ENCODE measurements at places on chromosomes 5 and 9.

DNA sequence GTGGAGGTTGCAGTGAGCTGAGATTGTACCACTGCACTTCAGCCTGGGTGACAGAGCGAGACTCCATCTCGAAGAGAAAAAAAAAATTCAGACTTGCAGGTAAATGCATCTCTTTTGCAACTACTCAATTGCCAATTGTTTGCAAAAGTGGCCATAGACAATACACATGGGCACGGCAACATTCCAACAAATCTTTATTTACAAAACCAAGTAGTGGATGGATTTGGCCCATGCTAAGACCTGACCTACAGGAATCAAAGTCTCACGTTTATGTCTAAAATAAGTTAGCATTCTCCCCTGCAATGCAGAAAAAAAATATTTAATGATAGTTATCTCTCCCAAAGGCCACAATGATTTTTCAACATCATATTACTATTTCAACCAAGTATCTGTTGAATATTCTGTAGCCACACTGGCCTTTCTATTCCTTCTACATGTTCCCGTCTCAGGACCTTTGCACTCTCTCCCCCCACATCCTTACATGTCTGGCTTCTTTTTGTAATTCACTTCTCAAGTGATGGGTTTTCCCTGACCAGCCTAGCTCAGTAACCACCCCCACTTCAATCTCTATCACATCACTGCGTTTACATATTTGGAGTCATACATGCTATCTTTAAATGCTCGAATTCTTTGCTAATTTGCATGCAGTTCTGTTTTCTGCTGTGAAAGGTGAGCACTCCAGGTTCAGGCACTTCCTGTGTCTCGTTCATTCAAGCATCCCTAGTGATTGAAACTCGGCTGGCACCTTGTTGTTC, 54.2 kb downstream of the FNBP1 start:
- no peak for DNase-seq

- DNase-seq, result peak; percentile 34
Measured at GRCh38 chr9:109244179-109245132, 76.4 kb downstream of the EPB41L4B start.

DNA sequence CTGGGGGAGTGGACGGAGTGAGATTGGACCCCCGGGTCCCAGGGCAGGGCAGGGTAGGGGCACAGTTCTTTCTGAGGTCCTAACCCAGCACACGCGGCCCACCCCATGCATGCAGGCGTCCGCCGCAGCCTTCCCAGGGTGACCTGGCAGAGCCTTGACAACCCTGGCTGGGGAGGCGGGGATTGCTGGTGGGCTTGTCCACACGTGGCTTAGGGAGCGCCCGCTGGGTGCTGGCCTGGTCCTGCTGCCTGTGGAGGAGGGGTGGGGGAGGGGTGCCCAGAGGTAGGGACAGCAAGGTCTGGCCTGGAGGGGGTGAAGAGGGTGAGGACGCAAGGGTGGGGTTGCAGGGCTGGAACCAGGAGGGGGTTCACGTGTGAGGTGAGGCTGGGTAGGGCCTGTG, 6.0 kb downstream of the RXRA start:
- no peak for DNase-seq

DNA sequence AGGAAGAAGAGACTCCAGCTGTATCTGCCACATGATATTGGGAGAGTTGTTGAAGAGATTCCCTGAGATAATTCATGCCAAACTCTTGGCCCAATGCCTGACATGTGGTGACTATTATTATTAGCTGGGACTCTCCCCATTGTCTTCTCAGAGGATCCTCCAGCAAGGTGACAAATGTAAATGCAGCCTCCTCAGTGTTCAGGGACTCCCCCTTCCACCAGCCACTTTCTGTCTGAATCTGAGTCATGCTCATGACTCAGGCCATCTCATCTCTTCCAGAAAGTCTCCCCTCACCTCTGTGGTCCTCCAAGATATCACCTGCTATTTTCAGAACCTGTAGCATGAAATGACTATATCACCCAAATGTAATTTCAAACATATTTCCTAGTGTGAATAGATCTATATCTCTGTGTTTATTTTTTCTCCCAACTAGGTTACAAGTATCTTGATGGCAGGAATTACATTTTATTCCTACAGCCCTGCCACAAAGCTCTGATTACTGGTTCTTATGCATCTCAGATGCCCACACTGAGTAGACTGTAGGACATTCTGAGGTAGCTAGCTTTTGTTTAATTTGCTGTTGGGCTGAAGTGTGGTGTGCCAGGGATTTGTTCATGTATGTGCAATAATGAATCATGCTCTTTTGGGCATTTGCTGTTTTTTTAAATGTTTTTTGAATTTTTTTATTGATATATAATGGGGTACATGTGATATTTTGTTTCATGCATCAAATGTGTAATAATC, 126.6 kb upstream of the IL12B start:
- no peak for DNase-seq

- DNase-seq, result no peak
Measured at GRCh38 chr5:152824316-152824715, 419.2 kb upstream of the NMUR2 start.

DNA sequence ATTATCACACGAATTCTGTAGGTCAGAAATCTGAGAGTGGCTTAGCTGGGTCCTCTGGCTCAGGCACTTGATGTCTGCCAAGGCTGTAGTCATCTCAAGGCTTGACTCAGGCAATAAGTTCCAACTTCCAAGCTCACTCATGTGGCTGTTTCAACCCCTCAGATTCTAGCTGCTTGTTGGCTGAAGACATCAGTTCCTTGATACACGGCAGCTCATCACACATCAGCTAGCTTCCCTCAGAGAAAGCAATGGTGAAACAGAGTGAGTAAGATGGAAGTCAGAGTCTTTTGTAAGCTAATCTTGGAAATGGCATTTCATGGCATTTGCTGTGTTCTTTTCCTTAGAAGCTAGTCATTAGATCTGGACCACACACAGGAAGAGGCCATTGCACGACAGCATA, 204.2 kb upstream of the PTGER4 start:
- DNase-seq, result no peak

DNA sequence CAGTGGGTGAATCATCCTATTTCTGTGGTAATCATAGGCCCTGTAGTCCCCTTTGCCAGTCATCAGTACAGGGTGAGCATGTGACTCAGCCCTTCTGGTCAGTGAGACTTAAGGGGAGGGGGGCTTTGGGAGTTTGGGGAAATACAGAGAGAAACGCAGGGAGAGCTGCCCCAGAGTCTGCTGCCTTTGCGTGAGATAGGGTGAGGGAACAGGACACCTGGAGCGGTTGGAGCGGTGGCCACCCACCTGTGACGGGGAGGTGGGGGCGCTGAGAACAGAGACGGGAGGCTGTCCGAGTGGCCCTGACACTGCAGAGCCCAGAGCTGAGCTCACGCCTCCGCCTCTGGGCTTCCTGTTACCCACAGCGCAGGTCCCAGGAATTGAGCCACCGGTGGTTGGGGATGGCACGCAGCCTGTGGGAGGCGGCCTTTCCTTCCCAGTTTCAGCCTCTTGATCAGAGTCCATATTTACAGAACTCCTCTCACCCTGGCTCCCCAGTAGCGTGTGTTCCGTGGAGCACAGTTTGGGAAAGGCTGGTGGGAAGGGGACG, 92.0 kb upstream of the ERCC6L2 start:
- DNase-seq, result no peak

DNA sequence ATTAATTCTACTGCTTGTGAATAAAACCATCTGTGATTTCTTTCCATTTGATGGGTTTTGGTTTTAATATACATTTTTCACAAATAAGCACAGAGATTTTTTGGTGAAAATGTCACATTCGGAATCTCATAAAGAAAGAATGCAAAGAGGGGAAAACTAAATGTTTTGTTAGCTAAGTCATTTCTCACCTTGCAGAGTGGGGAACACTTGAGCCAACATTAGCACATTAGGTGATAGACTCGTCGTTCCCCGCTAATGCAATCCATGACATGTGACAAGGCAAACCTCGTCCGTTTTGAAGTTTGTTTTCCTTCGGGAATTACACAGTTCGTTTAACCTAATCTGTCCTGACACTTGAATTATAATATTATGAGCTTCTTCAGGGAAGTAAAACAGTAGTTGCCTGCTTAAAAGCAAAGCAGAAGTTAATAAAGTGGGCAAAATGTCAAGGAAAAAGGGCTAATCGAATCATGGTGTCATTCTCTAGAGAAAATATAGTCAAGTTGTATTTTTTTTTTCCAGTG, 95.8 kb upstream of the LMX1B start:
- no peak for DNase-seq

DNA sequence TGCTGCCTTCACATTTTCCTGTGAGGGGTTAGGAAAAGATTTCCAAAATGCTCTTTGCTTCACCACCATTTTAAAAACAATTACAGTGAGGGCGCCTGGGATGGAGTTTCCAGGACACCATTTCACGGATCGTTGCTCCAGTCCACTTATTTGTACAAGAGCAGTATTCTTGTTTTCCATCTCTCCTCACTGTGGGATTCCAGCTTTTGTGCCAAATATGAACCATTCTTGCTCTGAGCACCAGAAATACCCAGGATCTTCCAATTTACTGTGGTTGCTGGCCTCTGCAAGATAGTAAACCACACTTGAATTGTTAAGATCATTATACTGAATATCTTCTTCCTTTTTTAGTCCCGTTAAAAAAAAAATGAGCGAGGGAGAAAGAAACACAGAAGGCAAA, 899.5 kb downstream of the TLE1 start:
- no peak for DNase-seq

- no peak for DNase-seq
Measured at GRCh38 chr5:168417731-168418429, 68.4 kb upstream of the RARS1 start.

- no peak for DNase-seq
Measured at GRCh38 chr5:120703918-120704587, 240.0 kb downstream of the PRR16 start.

DNA sequence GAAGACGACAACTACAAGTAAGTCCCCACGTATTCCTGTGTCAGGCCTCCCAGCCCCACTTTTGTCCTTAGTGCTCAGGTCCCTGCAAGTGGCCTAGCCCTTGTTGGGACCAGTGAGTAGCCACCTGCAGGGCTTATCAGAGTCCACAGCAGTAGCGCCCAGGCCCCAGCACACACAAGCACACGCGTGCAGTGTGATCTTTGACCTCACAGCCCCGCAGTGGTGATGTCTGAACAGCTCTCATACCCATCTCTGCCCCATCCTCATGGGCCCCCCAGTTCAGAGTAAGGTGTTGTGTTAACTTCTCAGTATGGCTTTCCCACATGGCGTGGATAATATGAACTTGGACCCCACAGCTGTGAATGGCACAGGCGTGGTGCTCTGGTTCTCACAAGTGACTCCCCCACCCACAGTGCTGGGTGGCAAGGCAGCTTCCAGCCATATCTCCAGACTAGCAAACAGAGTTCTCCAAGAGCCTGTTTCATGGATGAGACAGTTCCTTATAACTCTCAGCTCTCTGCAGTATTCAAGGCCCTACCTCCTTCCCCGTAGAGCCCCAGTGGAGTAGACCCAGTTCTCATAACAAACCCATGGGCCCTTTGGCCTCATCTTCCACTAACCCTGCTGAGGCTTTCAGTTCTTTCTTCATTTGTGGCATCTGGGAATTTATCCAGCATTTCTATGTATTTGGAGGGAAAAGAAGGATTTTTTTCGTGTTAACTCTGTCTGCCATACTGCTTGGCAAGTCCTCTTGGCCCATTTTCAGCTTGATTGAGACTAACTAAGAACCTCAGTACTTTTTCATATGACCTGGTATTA, 46.5 kb upstream of the ANGPTL2 start:
- DNase-seq, result no peak

DNA sequence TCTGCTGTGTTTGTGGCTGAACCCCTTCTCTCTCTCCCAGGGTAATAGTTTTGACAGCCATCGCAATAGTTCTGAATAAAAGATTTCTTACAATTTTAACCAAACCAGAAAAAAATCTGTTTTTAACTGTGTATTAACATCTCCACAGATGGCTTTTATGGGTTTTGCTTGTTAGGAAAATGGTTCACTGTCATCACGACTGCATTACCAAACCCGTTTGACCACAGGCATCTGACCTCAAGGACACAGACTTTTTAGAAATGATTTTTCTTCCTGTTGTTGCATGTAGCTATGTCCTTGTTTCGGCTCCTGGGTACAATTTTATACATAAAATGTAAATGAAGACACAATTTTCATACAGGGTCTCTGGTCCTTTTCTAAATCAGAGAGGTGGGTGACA, 316.1 kb downstream of the IRX1 start:
- no peak for DNase-seq

DNA sequence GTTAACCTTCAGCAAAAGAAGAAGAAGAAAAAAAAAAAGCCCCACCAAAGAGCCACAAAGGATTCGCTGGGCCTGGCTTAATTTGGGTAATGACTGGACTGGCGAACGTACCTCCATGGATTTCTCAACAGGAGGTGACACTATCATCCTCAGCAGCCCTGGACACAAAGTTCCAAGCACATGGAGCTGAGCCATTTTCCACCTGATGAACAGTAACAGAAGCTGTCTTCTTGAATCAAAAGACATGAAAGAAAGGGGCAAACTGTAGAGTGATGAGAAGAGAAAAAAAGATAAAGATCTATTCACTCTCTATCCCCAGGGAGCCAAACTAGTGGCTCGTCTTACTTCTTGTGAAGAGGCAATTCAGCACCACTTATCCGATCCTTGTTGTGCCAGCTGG, 150.2 kb upstream of the TRPM3 start:
- no peak for DNase-seq

- DNase-seq, result no peak
Measured at GRCh38 chr5:20615888-20616563, 628.0 kb upstream of the CDH18 start.

- DNase-seq, result no peak
Measured at GRCh38 chr9:26523577-26523976, 369.0 kb downstream of the CAAP1 start.

- no peak for DNase-seq
Measured at GRCh38 chr9:112443200-112443599, 43.4 kb upstream of the KIAA1958 start.

DNA sequence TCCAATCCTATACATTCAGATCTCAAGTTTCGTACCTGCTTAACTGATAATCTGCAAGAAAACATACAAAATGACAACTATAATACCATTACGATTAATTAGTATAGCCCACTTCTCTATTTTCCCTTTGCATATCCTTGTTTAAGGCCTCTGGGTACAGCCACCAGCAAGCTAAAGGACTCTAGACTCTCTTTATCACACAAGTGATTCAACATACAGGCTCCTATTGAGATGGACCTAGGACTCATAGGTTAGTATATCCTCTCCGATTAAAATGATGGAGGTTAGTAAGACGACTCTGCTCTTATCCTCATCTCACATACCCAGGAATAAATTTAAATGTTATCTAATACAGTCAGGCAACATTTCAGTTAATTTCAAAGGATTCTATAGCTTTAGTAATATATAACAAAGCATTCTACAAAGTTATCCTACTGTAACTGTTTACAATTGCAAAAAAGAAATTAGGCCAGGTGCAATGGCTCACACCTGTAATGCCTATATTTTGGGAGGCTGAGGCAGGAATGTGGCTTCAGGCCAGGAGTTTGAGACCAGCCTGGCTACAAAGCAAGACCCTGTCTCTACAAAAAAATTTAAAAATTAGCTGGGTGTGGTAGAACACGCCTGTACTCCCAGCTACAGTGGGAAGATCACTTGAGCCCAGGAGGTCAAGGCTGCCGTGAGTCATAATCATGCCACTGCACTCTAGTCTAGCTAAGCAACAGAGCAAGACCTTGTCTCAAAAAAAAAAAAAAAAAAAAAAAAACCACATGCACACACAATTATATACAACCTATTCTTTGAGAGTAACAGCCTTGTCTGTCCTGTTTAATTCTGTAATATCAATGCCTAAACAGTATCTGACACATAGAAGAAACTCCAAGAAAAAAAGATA, 15.4 kb downstream of the HAUS6 start:
- DNase-seq, result no peak

- no peak for DNase-seq
Measured at GRCh38 chr5:157855404-157855994, 3.4 kb downstream of the CLINT1 start.

GRCh38 chr5:123007182-123007581, 29.3 kb downstream of the PPIC start:
- no peak for DNase-seq

All from stimulated activated CD8-positive, alpha-beta memory T cell treated with anti-CD3 and anti-CD28 coated beads, Interleukin-4, amount 100 ng/mL, for 1 hour (primary cell).